ENCODE measurements at places on chromosomes 5 and 9. TPM values are rescaled to one million over a fixed set of nuclear protein-coding genes. Genes with fewer than 3 reads are reported as not detected.

The PLCXD3 gene
- polyA plus RNA-seq = under 0.01 TPM

The MCC gene
- polyA plus RNA-seq = 2.8 TPM

The TMEM141 gene
- 137 TPM for polyA plus RNA-seq

The PLPP7 gene
- polyA plus RNA-seq = 5.0 TPM

The PKD2L2 gene
- not detected for polyA plus RNA-seq

The ANKRD31 gene
- polyA plus RNA-seq = 0.02 TPM

The SHISAL2B gene
- 12.4 TPM for polyA plus RNA-seq

The IFNA2 gene
- not detected for polyA plus RNA-seq

The GBGT1 gene
- 10.1 TPM for polyA plus RNA-seq
